ENCODE measurements at places on chromosomes 6 and 20.

DNA sequence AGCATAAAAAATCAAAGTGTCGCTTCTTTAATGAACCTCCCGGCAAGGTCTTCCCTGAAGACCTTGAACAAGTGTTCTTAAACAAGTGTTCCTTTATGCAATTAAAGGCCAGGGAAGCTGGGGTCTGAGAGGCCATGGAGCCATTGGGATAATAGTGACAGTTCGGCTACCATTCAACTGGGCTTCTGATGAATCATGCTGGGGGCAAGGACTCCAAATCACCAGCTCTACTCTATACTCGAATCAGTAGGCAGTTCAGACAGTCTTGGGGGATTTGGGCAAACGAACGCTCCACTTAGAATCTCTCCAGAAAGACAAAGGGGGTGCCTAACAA lies 34.7 kb upstream of the EZR start:
- DNase-seq = no peak

DNA sequence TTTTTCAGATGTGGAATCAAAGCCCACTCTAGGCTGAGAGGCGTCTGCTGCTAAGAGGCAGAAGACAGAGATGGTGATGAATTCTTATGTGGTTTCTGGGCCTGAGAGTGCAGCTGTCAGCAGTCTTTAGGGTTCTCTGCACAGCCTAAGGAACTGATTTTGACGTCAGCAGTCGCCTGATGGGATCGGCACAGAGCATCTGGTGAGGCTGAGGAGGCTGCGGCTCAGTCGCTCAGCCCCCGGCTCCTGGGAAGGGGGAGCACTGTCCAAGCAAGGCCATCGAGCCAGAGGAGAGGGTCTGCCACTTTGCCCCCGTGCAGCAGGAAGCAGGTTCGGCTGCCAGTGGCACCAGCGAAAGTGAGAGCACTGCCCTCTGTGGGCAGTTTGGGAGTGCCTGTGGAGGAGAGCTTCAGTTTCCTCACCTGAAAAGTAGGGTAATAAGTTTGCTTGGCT lies 92.5 kb downstream of the TCP11 start:
- DNase-seq = no peak

GRCh38 chr20:50797142-50797541 lies 2.3 kb downstream of the BCAS4 start:
- no peak for DNase-seq

DNA sequence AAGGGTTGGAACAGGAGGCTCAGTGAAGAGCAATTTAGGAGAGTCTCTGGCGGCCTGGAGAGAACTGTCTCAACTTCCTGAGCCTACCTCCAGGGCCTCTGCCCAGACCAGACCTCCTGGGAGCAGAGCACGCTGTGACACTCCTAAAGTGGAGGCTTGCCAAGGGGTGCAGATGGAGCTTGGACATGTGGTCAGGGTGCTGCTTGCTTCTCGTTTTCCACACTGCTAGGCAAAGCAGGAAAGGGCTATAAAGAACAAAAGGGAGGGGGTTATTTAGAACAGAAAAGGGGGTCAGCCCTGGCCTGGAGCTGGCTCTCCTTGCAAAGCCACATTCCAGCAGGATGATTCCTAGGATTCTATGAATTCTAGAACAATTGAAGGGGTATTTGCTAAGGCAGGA lies 145.7 kb upstream of the GGTLC1 start:
- DNase-seq = peak; percentile 26

DNA sequence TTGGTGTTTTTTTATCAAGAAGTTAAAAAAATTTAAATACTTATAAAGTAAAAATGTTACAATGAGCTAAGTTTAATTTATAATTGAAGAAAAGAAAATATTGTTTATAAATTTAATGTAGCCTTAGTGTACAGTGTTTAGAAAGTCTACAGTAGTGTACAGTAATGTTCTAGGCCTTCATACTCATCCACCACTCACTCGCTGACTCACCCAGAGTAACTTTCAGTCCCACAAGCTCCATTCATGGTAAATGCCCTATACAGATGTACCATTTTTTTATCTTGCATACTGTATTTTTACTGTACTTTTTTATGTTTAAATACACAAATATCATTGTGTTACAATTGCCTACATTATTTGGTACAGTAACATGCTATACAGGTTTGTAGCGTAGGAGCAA lies 26.0 kb downstream of the HTR1E start:
- DNase-seq = no peak

- DNase-seq = peak; percentile 76
These were observed 17.8 kb upstream of the HMGN4 start for GRCh38 chr6:26520237-26520849.

GRCh38 chr20:6115221-6115895 lies 7.5 kb downstream of the FERMT1 start:
- no peak for DNase-seq

GRCh38 chr20:33162753-33163152 lies 5.2 kb upstream of the BPIFA2 start:
- no peak for DNase-seq

DNA sequence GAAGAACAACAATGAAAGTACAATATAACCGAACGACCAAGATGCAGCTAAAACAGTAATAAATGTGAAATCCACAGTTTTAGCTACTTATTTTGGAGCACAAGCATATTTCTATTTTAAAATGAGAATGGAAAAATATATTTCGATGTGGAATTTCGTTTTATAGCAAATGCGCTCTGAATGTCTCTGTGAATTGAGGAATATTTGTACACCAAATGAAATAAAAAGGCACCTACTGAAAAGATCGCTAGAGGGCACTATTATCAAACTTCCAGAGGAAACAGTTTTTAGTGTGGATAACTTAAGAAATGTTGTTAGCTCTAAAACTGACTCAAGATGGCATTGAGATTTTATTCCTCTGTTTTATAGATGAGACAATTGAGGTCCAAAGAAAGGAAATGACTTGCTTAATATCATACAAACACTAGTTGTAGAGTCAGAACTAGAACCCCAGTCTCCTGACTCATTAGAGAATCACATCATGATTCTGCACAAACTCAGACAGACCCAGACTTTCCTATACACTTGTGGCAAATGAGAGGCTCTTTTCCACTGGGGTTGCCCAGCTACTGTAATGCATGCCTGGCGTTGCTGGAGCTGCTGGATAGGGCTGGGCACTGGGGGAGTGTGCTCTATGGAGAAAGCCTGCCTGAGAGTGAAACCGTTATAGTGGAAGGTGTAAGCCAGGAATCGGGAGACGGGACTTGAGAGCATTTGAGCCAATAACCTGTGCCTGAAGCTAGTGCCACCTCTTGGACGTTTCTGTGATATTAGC lies 51.9 kb downstream of the GCLC start:
- DNase-seq = peak; percentile 89

DNA sequence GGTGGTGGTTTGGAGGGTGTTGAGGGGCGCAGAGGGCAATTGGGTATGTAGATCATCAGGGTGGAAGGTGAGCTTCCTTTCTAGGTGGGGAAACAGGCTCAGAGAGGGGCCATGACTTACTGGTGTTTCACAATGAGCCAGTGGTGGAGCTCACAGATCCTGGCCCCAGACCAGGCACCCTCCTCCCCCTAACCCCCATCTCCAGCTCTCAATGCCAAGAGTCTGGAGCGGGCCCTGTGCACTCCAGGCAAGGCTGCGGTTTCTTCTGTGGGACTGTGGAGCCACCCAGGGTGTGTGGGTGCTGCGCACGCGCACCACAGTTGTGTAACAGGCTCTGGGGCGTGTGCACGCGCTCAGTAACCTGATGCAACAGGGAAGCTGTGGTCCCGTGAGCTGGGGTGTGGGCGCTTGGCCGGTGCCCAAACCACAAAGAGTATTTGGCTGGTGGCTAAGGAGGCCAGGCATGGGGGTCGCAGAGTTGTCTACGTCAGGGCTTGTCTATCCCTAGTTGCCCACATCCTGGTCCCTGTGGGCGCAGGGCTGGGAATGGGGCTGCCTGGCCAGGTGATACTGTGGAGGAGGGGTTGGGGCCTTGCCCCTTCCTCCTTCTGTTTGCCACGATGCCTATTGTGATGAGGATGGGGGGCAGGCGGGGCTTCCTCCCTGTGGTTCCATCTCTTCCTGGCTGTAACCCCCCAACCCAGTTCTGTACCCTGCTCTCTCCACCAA lies 37.5 kb upstream of the MRPS18A start:
- DNase-seq = peak; percentile 95

GRCh38 chr6:128000363-128000762 lies 99.5 kb upstream of the THEMIS start:
- DNase-seq = no peak

DNA sequence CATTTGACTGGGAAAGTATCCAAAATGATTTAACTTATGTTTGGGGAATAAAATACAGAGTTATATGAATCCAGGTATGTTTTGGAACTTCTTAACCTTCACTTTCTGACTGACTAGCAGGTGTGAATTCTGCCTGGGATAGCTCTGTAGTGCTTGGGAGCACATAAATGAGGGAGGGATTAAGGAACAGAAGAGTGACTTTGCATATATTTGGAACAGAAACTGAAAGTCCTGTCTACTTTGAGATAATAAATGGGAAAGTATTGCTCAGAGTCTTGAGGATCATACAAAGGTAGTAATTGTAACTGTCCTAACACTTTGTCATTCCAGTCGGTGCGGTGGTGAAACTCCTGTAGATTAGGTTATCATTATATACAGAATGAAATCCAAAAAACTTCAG lies 317.6 kb downstream of the RIMS1 start:
- no peak for DNase-seq

GRCh38 chr6:169803271-169803811 lies 51.9 kb downstream of the ERMARD start:
- DNase-seq = no peak

- no peak for DNase-seq
These were observed 4.3 kb downstream of the CCDC167 start for GRCh38 chr6:37495244-37495934.

- no peak for DNase-seq
These were observed 233.8 kb downstream of the SYNDIG1 start for GRCh38 chr20:24703284-24703610.

DNA sequence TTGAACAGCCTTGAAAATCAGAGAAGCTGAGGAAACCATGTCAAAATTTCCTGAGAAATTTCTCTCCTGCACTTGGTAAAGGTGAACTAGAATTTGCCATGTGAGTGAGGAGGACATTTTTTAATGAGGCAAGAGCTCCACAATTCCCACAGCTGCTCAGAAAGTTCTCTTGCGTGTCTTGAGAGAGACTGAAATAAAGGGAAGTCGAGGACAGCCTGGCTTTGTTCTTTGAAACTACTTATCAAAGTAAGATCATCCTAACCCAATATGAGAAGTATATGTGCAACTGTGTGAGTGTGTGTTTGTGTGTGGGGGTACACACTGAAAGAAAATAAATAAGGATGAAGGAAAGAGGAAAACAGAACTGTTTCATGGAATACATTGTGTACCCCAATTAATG lies 163.4 kb downstream of the SLC24A3 start:
- DNase-seq = no peak

- DNase-seq = no peak
These were observed 52.6 kb downstream of the GINS1 start for GRCh38 chr20:25459916-25460535.

- DNase-seq = no peak
These were observed 201.5 kb downstream of the LAMA2 start for GRCh38 chr6:129084406-129084805.

DNA sequence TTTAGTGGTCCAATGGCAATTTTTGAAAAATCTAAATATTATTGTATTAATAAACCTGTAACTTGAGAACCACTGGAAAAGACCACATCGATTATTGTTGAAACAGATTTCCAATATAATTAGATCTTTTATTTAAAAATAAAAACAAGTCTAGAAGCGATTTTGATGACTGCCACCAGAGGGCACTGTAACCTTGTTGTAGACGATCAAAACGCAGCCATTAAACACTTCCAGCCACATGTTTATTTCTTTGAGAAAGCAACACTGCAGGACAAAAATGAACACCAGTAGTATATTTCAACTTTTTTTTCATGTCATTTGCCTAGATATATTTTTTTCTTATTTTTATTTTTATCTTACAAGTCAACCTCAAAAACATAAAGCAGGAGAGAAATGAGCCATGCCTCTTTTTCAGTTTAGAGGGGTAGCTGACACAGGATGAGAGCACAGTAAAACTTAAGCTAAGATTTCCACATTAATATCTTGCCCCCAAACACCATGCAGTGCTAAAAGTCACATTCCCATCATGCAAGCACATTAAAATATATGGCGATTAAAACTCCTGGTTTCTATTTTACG lies 115.4 kb downstream of the OPRM1 start:
- DNase-seq = peak; percentile 91
